ENCODE measurements at places on chromosomes 3 and 15.

- no peak for DNase-seq
These were observed 448.8 kb downstream of the GRM7 start for GRCh38 chr3:7309641-7310102.

DNA sequence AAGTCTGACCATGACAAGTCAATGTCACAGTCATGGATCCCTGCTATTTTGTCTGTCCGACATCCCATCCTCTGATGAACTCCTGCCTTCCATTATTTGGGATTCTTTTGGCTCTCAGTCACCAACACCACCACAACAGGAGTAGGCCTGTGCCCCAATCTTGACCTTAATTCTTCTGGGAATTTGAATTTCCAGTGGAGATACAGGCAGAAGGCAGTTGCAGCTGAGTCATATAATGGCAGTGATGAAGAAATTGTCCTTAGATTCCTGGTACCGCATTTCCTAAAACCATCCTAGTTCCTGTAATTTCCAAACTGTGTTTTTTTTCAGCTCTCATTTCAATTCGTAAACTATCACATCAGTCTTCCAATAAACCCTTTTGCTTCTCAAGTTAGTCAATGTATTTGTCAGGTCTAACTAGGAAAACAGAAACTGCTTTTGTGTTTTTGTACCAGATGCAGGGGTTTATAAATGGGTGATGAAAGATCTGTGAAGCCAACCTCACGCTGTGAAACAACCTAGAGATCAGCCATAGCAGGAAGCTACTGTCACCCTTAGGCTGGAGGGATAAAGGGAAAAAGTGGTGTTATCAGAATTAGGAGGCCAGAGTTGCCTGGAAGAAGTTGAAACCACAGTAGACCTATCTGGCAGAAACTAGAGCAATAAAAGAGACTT, 126.3 kb upstream of the TMEM108 start:
- no peak for DNase-seq

- no peak for DNase-seq
These were observed 18.8 kb downstream of the NBEAL2 start for GRCh38 chr3:46998121-46998851.

DNA sequence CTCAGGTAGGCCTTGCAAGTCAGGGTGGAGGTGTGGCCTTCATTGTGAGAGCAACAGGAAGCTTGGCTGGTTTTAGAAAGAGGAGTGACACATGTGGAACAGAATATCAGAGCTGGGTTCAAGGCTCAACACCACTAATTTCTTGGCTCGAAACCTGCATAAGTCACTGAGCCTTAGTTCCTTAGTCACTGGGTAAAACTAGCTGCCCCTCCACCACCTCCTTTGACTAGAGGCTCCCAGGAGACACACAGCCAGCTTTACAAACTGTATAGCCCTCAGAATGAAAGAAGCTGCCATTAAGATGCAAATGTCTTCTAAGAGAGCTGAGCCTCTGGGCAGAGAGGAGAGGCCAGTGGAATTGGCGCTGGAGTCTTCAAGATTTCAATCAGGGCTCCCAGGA, 67.7 kb downstream of the CERS3 start:
- DNase-seq = no peak

GRCh38 chr3:137766876-137767537, 2.9 kb downstream of the SOX14 start:
- DNase-seq = no peak

GRCh38 chr3:20043825-20044224, 3.6 kb downstream of the KAT2B start:
- DNase-seq = no peak

DNA sequence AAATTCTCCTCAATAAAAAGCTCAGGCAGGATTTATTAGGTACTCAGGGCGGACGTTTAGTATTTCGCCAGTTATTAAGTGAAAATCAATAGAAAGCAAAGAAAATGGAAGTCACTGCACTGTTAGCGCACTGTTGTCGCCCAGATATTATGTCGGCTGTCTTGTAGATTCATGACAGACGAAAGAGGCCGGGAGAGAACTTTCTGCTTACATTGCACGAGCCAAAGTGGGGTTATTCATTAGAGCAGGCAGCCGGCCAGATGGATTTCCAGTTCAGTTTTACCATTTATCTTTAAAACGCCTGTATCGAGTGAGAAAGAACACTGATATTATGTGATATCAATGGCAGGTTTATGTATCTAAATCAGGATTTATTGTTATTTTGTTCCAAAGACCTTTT, 866.0 kb upstream of the NR2F2 start:
- no peak for DNase-seq

DNA sequence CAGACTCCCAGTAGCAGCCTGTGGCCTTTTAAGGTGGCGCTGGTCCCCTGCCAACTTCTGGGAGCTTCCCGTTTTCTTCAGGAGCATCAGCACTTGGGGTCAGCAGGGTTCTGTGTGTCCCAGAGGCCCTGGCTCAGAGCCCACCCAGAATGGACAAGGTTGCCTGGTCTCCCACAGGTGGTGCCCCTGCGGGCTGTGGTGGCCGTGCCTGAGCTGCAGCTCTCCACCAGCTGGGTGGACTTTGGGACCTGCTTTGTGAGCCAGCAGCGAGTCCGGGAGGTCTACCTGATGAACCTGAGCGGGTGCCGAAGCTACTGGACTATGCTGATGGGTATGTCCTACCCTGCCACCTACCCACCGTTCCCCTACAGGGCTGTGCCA, 15.5 kb downstream of the ACAA1 start:
- DNase-seq = no peak

DNA sequence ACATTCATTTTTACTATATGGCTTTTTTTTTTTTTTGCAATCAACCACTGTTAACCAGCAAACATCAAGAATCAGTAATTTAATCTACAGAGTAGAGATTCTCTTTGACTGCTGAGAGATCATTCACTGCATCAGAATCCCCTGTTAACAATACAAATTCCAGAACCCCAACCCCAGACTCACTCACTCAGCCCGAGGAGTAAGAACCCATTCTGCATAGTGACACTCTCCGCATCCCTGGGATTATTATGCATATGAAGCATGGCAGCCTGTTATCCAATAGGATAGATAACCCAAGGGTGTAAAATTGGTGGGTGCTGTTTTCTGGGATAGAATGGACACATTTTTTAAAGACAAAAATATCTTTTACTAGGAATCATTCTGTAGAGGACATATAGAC, 76.3 kb upstream of the CCDC39 start:
- DNase-seq = no peak

- DNase-seq = no peak
These were observed 40.1 kb downstream of the C2CD4B start for GRCh38 chr15:62124973-62125303.

DNA sequence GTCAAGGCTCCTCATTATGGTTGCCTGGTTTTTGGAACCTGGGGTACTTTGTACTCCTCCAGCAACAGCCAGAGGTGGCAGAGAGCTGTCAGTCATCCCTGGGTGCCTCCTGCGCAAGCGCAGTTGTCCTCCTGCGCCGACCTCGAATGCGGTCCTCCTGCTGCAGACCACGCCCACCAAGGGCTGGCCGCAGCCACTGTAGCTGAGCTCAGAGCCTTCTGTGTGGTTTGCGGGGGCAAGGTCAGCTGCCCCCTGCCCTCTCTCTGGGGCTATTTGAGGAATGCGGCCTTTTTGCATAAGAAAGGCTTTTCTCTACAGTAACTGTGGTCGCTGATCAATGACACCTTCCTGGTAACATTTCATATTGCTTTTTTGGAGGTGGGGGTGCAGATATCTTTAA, 131.3 kb upstream of the SNRPN start:
- DNase-seq = no peak

DNA sequence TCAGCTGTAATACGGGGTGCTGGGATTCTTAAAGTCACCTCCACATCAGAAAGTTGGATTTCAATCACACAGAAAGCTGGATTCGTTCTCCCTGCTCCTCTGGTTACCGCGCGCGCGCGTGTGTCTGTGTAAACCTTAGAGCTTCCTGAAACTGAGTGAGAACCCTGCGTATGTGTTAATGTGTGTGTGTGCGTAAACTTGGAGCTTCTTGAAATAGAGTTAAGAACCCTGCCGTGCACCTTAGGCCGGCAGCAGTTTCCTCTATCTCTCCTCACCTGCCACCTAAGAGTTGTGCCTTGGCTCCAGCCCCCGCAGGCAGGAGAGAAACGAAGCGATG, 531 bp downstream of the LZTFL1 start:
- no peak for DNase-seq

- no peak for DNase-seq
These were observed 55.8 kb downstream of the TRPC1 start for GRCh38 chr3:142779591-142779990.

GRCh38 chr3:150509780-150510179, 36.5 kb downstream of the SERP1 start:
- no peak for DNase-seq

DNA sequence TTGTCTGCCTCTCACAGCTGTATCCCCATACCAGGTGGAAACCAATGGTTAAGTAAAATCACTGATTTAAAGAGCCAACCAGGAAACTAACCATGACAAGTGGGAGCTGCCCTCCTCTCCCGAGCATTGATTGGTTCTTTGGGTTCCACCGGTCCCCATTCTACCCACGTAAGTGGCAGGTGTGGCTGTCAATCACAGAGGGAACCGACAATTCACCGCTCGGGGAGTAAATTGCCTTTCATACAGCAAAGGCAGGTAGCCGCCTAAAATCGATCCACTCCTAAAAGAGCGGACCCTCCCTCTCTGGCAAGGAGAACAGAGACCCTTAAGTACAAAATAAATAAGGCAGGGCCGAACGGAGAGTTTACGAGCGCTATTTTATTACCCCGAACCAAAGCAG, 1.2 kb downstream of the ERC2 start:
- peak; percentile 45 for DNase-seq

DNA sequence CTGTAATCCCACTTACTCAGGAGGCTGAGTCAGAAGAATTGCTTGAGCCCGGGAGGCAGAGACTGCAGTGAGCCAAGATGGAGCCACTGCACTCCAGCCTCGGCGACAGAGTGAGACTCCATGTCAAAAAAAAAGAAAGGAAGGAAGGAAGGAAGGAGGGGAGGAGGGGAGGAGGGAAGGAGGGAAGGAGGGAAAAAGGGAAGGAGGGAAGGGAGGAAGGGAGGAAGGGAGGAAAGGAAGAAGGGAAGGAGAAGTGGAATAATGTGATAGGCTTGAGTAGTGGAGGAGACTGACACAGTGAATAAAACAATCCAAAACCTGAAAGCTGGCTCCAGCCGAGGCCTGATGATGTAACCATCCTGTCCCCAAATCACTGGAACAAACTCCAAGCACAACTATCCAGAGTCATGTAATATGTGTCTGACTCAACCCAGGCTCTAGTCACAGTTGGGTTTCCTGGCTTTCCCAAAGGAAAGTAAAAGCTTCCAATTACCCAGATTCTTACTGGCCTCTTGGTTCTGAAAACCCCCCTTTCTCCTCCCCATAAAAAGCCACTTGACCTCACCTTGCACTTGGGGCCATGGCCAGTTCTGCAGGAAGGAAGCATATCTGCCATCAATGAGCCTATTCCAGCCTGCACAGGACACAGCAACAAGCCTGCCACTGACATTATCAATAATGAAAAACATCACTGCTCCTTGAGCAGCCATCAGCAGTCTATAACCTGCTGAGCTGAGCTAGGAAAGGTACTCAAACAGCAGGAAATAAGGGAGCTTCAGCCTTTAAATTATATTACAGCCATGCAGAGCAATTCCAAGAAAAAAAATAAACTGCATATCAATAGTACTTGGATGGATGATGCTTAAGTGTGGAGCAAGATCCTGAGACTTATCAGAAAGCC, 48.3 kb downstream of the MB21D2 start:
- DNase-seq = no peak

DNA sequence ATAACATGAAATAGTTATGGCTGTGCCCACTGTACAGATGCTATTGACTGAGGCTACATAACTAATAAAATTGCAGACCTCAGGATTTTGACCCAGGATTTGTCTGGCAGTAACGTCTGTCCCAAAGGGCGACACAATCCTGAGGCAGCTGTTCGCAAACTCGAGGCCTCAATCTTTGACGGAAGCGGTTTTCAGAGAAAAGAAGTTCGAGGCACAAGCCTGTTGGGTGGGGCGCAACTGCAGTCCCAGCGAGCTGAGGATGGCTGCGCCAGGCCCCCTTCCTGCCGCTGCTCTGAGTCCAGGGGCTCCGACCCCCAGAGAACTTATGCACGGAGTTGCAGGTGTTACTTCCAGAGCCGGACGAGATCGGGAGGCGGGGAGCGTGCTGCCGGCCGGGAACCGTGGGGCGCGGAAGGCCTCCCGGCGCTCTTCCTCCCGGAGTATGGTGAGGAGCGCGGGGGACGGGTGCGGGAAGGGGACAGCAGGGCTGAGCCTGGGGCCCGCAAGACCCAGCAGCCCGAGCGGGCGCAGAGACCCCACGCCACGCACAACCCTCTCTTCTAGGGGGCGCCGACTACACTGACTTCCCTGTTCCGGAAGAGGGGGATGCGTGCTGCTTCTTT, at the start of gene PARP15:
Gene PARP15 (plus strand): TSS at position 242 of the 623 bp plus-strand sequence. CDS start 18 bp downstream, at position 260.
- DNase-seq = no peak

GRCh38 chr3:110767838-110768237, 303.8 kb upstream of the NECTIN3 start:
- DNase-seq = no peak

DNA sequence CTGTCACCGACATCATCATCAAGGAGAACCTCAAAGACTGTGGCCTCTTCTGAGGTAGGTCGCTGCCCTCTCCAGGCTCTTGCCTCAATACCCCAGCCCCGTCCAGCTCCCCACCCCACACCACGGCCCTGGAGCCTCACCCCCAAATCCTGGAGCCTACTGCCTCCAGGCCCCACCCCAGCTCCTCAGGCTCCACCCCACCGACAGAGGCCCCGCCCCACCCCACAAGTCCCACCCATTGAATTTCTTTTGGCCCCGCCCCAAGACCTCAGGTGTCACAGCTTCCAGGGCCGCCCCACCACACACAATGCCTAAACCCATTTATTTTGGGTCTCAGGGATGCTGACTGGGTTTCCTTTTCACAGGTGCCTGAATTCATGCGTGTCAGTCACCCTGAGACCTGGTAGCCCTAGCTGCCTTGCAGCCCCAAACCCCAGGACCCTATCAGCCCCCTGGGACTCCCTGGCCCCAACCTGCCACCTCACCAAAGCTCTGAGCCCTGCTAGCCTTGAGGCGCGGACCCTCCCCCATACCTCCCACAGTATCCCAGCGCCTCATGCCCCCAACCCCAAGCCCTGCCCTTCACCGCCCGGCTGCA, 3.6 kb downstream of the GNAT1 start:
- no peak for DNase-seq

DNA sequence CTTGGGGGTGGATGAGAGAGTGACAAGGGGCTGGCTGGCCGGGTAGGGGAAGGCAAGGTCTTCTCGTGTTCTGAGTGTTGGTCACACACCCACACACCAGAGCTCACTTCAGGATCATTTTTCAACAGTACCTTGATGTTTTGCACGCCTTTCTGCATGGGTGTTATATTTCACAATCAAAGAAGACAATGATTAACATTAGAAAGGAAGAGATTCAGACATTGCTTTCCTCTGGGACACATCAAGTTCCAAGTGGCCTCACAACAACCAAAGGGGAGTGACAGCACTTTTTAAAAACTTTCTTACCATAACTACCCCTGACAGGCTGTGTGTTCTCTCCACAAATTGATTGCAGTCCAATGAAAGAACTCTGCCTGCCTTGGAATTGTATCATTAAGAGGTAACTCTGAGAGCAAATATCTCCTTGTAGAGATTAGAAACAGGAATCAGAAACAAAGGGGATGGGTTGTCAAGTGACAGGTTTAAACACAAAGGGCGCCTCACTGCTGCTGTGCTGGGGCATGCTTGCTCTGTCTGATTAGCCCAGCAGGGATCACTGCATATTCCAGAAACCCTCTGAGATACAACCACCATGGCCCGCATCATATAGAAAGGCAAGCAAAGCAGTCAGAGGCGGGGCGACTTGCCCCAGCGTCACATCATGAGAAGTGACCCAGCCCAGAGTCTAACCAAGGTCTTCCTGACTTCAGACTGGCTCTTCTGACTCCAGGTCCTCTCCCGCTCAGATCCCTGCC, 230.8 kb downstream of the FEZF2 start:
- DNase-seq = no peak

GRCh38 chr3:16177962-16178627, 3.6 kb downstream of the GALNT15 start:
- no peak for DNase-seq
